ENCODE measurements at places on chromosomes 2 and 18. TPM values are rescaled to one million over a fixed set of nuclear protein-coding genes. Genes with fewer than 3 reads are reported as not detected.

Gene HOXD4
- not detected for total RNA-seq

DNA sequence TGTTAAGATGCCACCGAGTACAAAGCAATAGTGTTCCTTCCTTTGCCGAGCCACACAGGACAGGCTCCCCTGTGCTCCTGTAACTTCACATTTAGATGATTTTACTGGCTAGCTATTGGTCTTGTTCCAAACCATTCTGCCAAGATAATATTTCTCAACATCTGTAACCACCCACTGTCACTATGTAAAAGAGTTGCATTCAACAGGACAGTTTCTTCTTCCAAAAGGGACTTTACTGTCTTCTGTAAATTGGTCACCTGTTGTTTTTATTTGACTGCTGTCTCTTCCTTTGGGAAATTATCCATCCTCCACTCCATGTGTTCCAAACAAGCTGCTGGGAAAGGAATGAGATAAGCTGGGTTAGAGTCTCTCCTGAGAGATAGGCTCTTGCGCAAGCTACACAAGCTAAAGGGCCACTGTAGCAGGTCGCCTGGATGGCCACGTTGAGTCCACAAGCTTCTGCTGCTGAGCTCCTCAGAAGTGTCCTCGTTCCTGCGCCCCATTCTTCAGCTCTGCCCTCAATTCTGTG is 14.4 kb upstream of the BZW1 start:
- DNase-seq: no peak

DNA sequence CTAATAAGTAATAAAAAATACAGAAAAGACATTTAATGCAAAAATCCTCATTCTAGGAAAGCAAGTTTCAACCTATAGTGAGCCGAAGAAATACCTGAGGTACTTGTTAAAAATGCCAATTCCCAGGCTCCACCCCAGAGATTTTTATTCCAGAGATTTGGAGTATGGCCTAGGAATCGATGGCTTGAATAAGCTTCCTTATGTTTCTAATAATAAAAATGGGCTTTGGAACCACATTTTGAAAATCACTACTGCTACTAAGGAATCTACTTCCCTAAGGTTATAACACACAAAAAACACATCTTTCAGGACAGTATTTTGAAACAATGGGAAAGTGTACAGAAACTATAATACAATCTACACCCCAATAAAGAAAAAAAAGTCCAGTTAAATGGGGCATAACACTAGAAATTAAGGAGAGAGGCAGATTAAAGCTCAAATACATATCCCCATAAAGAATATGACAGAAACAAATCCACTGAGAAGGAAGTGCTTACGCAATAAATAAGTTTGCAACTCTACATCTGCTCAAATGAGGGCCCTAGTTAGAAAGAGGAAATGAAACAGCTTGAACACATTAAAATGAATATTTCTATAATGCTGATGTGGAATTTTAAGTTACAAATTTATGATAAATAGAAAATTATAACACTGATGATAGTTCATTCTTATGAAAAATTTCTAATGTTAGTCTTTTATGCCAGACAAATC is 103.7 kb downstream of the EPB41L3 start:
- no peak for DNase-seq

- no peak for DNase-seq
These were observed 138.9 kb upstream of the SETBP1 start for GRCh38 chr18:44541781-44542180.

DNA sequence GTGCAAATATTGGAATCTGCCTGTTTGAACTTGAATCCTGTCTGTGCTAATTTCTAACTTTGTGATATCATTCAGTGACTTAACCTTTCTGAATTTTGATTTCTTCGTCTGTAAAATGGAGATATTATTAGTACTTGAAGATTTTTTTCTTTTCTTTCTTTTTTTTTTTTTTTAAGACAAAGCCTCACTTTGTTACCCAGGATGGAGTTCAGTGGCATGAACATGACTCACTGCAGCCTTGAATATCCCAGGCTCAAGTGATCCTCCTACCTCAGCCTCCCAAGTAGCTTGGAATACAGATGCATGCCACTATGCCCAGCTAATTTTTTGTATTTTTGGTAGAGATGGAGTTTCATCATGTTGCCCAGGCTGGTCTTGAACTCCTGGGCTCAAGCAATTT is 28.3 kb downstream of the ACTR3 start:
- no peak for DNase-seq

DNA sequence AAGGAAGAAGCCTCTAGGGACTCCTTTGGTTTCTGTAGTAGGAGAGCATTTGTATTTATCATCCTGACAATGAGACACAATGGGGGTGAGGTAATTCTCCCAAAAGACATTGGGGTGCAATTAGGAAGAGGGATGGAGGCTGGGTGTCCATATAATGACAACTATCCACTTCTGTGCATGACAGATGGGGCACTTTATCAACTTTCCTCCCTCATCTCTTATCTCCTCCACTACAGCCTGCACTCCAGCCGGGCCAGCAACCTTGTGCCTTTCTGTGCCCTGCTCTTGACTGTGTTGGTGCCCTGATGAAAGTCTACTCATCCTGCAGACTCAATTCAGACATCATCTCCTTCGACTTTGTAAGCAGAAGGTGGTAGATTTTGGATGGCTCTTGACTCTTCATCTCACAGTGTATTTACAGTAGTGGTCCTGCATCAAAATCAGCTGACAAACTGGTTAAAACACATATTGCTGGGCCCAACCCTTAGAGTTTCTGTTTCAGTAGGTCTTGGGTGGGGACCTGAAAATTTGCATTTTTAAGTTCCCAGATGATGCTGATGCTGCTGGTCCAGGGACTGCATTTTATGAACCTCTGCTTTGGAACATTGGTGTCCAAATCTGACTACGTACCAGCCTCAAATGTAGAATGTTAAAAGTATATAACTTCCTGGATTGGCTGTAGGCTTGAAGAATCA is 40.8 kb upstream of the CFAP36 start:
- DNase-seq: no peak

All from activated naive CD8-positive, alpha-beta T cell treated with anti-CD3 and anti-CD28 coated beads for 36 hours (primary cell).